Stimulated activated CD4-positive, alpha-beta T cell treated with anti-CD3 and anti-CD28 coated beads, Interleukin-15, amount 100 ng/mL, for 1 hour (primary cell): ENCODE measurements at places on chromosomes 7 and 10.

- no peak for DNase-seq
Measured at GRCh38 chr10:8051851-8052257, 2.6 kb upstream of the GATA3 start.

DNA sequence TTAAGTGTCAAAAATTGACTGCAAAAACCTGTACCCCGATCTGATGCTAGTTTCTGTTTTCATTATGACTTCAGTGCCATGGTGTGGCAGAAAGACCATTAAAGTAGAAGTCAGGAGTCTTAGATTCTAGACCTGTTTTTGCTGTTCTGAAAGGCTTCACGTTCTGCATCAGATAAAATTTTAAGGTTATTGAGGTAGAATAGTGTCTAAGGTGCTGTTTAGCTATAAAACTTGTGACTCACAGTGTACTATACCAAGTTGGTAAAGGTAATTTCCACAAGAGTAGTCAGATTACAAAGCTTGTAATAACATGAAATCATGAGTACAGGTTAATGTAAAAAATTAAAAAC is 38.6 kb downstream of the ZNRF2 start:
- DNase-seq, result no peak

- DNase-seq, result no peak
Measured at GRCh38 chr10:129272176-129272575, 194.9 kb upstream of the MGMT start.

DNA sequence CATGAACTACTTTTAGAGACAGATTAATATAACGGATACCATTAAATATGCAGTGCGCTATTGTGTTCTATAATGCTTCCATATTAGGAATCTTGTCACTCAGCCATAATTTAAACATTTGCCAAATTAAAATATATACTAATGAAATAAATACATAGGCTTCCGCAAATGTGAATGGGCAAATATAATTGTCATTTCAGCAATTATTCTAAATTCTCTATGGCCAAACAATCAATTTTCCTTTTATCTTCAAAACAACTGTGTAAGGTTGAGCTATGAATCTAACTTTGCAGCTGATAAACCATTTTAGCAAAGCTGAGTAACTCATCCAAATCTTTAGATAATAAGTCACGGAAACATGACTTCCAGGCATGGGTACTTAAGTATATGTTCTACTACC is 20.7 kb upstream of the TSPAN13 start:
- no peak for DNase-seq

DNA sequence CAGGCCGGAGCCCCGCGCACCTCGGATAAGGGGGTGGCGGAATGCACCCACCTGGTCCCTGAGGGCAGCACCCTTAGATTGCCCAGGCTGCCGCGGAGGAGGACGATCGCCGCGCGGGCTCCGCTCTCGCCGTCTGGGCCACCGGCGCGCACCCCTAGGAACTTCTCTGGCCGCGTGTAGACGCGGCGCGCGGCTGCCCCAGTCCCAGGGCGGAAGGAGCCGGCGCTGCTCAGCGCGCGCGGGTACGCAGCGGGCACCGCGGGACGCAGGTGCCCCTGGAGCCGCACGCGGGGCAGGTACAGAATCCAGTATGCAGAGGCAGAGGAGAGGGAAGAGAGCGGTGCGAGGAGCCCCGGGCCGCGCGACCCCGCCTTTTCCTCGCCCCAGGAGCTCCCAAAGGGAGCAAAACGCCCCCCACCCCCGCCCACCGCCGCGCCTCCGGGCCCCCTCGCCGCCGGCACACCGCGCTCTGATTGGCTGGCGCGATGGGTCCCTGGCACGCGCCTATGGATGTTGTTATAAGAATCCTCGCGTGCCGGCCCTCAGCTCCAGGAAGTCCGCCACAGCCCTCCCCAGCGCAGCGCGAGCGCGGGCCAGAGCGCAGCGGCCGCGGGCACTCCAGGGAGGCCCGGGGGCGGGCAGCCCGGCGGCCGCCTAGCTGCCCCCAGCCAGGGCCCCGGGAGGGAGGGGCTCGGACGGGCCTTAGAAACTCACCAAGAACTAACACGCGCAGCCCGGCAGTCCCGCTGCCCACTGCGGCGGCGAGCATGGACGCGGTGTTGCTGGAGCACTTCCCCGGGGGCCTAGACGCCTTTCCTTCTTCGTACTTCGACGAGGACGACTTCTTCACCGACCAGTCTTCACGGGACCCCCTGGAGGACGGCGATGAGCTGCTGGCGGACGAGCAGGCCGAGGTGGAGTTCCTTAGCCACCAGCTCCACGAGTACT is at the start of gene PTF1A:
TSS of gene PTF1A (plus strand) at position 549 of the 948 bp plus-strand sequence. CDS start at position 768, 219 bp downstream.
- DNase-seq, result no peak

DNA sequence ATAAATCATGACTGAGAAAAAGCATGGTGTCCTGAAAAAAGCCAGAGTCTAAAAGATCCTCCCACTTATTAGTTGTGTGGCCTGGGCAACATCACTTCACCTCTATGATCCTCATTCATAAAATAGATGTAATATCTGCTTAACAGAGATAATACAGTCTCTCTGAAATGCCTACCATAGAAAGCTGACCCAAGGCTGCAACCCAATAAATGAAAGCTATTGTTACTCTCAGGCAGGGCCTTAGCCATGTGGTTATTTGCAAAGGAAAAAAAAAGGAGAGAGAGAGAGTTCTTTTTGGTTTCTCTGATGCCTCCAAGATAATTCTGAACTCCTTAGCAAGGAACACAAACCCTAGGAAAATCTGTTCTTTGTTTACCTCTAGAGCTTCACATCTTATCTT is 7.9 kb downstream of the FAM13C start:
- no peak for DNase-seq

DNA sequence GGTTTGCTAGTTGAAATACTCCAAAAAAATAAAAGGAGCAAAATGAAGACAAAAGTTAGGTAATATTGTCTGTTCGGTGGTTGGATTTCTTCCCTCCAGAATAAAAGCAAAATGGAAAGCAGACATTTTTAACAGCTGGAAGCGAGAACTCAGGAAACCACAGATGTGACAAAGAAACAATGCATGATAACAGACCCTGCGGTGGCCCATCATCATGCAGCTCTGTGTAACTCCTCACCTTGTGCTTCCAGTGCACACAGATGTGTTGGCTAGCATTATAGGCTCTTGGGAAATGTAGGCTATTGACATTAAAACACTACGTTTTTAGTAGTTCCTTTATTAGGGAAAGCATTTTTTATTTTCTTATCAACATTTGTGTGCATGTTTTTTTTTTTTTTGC is 53.9 kb upstream of the ARL4A start:
- DNase-seq, result no peak

GRCh38 chr7:149690688-149691446 is 82.5 kb downstream of the ZNF467 start:
- DNase-seq, result no peak

DNA sequence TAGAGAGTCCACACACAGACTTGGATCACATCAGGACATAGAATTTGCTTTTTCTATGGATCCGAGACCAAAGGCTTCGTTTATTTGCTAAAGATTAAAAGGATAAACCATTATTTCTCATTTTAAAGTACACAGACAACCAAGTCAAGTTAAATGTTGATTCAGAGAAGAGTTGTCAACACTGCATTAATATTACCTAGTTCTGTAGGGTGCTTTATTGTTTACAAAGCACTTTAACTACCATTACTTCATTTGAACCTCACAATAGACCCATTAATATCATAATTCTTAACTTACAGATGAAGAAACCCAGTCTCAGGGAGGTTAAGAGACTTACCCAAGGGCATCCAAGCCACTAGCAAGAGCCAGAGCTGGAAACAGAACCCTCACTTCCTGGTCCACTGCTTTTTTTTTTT is 43.2 kb upstream of the GSAP start:
- no peak for DNase-seq

DNA sequence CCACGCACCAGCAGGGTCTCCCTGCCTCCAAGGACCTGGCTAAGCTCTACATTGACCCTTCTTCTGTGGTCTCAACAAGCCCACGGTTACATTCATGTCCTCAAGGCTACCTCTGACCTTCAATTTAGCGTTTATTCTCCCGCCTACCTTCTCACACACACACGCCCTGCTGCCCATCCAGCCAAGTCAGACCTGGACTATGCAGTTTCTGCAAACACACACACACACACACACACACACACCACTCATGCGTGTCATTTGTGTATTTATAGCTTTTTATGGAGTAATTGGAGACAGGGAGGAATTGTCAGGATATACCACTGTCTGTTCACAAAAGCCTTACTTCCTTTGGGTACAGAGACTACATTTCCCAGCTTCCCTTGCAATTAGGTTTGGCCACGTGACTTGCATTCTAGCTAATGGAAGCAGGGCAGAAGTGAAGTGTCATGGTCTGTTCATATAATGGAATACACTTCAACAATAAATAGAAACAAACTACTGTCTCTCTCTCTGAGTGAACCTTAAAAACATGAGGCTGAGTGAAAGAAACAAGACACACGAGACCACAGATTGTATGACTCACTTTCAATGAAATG is 53.8 kb upstream of the CPXM2 start:
- DNase-seq, result no peak

DNA sequence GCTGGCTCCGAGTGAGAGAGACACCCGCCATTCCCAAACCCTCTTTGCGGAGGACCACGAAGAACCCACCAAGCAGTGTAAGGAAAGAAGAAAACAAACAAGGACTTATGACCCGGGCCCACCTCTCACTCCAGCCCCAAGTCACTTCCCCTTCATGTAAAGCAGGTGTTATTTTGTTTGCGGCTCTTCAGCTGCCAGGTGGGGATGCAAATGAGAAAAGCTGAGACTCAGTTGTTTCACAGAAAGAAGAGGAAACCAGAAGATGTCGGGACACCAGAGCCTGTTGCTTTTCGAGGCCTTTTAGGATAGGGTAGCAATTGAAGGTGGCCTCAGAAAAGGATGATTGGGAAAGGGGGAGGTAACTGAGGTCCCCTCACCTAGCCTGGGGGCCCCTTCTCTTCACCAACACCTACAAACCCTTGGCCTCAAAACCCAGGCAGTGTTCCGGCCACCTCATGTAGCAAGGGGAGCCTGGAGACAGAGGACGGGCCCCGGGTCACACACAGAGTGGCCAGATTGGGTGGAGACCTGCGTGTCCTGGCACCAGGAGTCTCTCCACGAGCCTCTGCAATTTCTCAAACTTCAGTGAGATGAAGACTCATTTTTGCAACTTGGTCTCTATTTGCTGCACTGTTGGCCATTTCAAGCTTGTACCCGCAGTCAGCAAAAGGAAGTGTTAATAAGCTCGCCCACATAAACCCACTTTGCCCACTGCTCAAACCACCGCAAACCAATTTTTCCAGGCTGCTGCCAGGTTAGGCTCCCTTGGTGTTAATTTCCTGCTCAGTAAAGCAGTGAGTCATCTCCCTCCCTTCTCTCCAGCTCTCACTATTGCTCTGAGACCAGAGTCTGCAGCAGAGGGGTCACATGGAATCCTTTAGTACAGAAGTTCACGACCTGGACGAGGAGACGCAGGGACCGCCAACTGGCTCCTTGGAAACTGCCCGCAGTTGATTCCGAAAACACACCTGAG is 45.5 kb downstream of the AOC1 start:
- no peak for DNase-seq

DNA sequence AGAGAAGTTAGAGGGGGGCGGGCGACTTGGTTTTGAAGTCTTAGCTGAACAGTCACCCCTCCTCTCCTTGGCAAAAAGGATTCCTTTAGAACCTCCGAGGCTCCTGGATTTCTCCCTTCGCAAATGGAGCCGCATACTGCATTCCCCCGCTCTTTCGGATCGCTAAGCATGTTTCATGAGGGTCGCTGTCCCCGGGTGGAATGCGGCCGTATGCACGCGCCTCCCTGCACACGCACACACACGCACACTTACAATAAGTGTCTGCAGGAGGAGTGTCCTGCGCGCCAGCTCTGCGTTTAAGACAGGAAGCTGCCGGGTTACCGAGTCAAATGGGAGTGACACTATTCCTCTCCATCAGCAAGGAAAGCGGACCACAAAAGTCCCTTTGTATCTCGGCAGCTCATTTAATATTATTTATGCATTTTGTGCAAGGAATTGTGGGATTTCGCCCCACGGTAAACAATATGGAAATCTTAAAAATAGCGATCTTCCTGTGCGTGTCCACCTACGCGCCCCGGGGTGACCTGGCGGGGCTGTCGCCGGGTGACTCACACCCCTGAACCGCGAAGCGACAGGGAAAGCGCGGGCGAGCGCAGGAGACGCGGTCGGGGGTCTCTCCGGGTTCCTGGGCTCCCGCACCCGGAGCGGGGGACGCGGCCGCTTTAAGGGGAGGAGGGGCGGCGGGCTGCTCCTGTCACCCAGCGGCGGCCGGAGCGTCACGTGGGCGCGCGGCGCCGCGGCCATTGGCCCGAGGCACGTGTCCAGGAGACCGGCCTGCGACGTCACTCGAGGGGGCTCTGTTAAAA is 988 bp upstream of the EN2 start:
- DNase-seq, result no peak

GRCh38 chr7:36657036-36657660 is 67.1 kb downstream of the AOAH start:
- DNase-seq, result no peak

DNA sequence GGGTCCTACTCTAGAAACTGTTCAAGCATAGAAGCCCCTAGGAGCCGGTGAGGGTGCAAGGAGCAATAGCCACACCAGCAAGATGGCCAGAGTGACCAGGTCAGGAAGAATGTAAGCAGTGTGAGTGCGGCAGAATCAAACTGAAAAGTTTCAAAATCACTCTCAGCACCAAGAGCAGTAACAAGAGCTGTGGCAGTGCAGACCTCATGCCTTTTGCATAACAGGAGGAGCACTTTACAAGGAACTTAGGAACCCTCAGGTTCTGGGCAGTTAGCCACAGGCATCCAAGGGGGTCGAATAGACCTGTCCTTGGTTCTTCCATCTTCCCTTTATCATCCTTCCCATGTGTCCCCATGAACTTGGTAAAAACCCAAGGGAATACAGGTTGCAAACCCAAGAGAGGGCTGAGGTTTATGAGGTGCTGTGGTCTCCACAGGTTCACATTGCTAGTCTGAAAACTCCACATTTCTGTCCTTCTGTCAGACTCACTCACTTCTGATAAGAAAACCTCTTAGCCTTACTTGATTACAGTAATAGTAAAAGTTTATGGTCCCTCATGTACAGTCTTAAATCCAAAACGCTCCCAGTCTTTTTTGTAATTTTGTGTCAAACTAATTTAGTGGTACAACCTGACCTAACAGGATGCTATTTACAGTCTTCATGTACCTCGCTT is 78.4 kb downstream of the PON1 start:
- no peak for DNase-seq

DNA sequence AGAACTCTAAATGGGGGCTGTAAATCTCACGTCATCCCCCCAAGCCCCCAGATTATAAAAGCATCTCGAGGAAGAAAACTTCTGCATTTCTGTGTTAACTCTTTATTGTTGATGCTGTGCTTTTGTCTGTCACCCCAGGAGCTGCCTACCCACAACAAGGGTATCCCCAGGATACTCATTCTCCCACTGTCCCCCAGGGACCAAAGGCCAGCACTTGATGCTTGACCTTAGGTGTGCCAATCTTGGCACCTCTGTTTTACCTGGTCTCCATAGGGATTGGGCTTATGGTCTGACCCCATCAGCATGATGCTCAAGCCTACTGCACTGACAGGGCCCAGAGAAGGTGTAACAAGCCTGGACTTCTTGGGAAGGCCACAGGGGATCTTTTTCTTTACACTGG is 225.9 kb upstream of the AGK start:
- DNase-seq, result no peak

- DNase-seq, result no peak
Measured at GRCh38 chr7:117673367-117673766, 193.5 kb downstream of the CFTR start.

- DNase-seq, result no peak
Measured at GRCh38 chr10:95513941-95514392, 47.2 kb downstream of the SORBS1 start.

GRCh38 chr10:120948889-120949608 is 97.9 kb downstream of the WDR11 start:
- no peak for DNase-seq

GRCh38 chr7:50803359-50804337 is 21.0 kb upstream of the GRB10 start:
- DNase-seq, result no peak
